WTC11 (cell line): ENCODE measurements at places on chromosomes 11 and 22. TPM values are rescaled to one million over a fixed set of nuclear protein-coding genes. Genes with fewer than 3 reads are reported as not detected.
A peak's percentile ranks its signal among the peaks of the same experiment; 100 is the strongest.

NDUFS3 gene
- total RNA-seq: 111 to 140 TPM (median 125 TPM) in 3 replicates

OR52E8 gene
- total RNA-seq: not detected in 3 replicates

- no peak for DNase-seq
Observed at GRCh38 chr11:70551351-70552166, 153.2 kb downstream of the CTTN start.

GRCh38 chr11:126716456-126717083 lies 284.0 kb downstream of the KIRREL3 start:
- DNase-seq: peak; percentile 74

GRCh38 chr11:33063326-33063881 lies 24.0 kb downstream of the TCP11L1 start:
- no peak for DNase-seq

- no peak for DNase-seq
Observed at GRCh38 chr11:107044503-107044902, 26.2 kb upstream of the GUCY1A2 start.
